Coronary artery (tissue), 2 donors: ENCODE measurements at places on chromosomes 2 and 18.
A peak's percentile ranks its signal among the peaks of the same experiment; 100 is the strongest.

DNA sequence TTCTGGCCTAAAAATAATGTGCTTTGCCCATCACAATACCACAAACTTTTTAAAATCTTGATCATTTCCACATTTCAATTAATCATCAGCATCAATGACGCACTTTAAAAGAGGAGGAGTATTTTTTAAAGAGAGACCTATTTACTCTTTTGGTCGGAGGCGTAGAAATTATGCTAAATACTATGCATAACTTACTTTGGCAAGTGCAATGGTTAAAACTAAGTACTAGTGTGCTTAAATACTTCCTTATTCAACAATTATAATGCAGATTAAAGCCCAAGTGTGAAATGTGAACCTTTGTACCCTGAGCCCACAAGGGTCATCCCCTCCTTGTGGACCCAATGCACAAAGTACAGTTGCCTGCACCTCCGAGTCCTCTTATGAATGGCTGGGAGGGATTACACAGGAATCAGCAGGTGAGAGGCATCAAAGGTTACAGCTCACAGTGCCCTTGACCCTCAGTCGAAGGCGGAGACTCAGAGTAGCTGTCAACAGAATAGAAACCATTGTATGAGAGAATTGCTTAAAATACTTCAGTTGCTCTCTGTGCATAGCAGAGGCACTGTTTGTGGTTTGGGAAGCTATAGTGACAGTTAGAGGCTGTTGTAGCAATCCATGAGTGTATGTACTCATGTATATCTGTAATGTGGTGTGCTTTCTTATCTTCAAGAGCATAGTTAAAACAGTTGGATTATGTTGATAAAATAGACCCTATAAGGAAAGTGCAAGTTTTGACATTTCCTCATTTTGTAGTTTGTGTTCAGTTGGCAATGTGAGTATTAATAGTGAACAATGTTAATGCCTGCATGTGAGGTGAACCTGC lies 151.7 kb upstream of the ITGA4 start:
- no peak for DNase-seq

GRCh38 chr18:58534535-58535301 lies 94.2 kb downstream of the ALPK2 start:
- DNase-seq, result no peak

- no peak for DNase-seq
Measured at GRCh38 chr2:16650287-16651249, 15.1 kb downstream of the CYRIA start.

GRCh38 chr18:23378302-23378686 lies 74.8 kb upstream of the RIOK3 start:
- DNase-seq, result no peak

GRCh38 chr2:176424746-176425145 lies 155.5 kb downstream of the MTX2 start:
- DNase-seq, result no peak

GRCh38 chr18:13375302-13376255 lies 157.0 kb downstream of the LDLRAD4 start:
- DNase-seq, result peak; percentile 90

DNA sequence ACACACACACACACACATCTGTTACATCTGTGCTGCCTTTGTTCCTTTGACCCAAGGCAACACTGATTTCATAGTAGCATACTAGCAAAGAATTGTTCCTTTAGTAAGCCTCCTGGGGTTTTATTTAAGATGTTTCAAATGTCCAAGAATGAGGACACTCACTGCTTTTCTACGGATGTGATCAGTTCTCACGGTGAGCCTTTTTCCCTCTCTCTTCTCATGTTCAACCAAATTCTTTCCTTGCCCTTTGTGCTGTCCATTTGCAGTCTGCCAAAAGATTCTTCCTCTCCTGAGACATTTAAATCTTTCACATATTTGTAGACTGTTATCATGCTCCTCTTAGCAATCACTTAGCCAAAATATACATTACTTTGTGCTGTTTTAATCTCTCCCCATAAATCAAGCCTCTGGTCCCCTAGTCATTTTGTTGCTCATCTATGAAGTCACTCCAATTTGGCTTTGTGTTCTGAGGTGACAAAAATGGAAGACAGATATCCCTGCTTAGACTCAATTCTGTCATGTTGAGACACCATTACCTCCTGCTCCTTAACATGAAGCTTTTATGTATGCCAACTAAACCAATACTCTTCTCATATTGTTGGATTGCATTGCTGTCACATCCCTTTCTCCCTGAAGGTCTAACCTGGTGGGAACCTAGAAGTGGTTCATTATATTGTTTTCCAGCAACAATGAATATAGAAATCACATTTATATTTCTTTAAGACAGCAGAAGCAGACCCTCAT lies 1605.3 kb upstream of the ACVR2A start:
- no peak for DNase-seq

- peak; percentile 78 for DNase-seq
Measured at GRCh38 chr2:15577071-15577735, 14.5 kb upstream of the DDX1 start.

DNA sequence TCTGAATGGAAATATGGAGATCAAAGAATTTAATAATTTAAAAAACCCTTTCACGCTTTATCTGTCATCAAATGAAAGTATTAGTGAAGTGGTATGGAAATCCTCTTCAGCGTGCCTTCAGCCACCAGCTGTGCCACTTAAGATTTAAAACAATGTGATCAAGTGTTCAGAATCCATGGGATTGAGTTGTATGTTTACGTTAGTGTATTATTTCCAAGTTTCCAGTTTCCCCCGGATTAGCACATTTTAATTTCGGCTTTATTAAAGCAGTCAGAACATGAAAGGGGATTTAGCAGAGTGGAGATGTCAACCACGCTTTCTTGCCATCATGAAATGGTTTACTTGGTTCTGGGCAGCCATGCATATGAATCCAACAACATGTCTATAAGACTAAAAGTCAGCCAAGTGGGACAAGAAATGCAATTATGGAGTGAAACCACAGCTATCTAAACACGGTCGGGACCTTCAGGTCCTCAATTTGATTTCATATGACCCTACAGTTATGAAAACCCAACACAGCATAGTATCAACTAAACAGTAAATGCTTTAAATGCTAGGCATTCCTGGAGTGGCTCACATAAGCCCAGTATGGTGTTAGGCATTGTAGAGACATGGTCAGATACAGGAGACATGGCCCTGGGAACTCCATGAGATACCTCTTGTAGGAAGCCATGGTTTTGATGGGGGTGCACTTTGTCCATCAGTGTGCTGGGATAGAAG lies 224.9 kb upstream of the EPAS1 start:
- DNase-seq, result no peak

GRCh38 chr2:178258916-178259315 lies 64.6 kb downstream of the OSBPL6 start:
- DNase-seq, result no peak

GRCh38 chr2:224180810-224181209 lies 141.7 kb upstream of the SERPINE2 start:
- DNase-seq, result no peak

GRCh38 chr2:96887493-96888012 lies 17.7 kb upstream of the SEMA4C start:
- no peak for DNase-seq

- DNase-seq, result no peak
Measured at GRCh38 chr2:97849881-97850528, 136.6 kb downstream of the ZAP70 start.

- DNase-seq, result no peak
Measured at GRCh38 chr2:159546039-159546438, 70.3 kb downstream of the BAZ2B start.

DNA sequence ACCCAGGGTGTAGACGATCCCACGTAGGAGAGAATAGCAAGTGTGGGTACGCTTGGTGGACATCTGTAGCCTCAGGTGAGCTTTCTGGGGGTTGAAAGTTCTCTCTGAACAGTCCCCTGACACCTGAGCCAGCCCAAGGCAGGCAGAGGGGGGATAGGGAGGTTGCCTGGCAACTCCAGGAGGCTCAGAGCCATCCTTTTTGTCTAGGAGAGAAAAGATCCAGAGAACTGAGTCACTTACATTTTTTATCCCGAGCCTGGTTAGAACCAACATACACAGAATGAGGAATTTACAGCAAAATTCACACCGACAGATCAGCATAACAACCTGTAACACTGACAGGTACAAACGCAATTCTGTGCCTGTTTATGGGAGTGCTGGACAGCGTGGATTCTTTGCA lies 113.2 kb downstream of the SH3BP4 start:
- no peak for DNase-seq

- no peak for DNase-seq
Measured at GRCh38 chr2:11379558-11379957, 35.1 kb upstream of the ROCK2 start.

- DNase-seq, result no peak
Measured at GRCh38 chr18:79658366-79658765, 21.2 kb upstream of the CTDP1 start.

DNA sequence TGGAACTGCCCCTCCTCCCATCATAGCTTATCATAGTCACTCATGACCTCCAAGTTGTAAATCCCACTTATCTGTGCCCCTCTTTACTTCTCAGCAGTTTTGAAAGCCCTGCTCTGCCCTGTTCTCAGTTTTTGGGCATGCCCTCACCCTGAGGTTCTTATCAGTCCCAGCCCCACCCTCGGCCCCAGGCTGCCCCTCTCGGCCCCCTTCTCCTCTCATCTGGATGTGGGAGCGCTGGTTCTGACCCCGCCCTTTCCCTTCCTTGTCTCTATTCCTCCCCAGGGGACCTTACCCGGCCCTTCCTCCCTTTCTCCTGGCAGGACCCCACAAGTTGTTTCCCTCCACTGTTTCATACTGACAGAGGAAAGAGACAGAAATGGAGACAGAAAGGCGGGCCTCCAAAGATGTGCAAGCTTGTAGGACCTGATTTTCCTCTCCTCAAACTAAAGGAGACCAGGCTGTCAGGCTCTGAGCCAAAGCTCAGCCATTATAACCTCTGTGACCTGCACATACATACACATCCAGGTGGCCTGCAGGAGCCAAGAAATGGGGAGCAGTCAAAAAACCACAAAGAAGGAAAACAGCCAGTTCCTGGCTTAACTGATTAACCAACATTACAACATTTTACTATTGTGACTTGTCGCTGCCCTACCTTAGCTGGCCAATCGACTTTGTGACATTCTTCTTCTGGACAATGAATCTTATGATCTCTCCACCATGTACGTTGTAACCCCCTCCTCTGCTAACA lies 171.0 kb upstream of the HS6ST1 start:
- peak; percentile 43 for DNase-seq

GRCh38 chr2:174635776-174636404 lies 38.3 kb upstream of the WIPF1 start:
- no peak for DNase-seq

DNA sequence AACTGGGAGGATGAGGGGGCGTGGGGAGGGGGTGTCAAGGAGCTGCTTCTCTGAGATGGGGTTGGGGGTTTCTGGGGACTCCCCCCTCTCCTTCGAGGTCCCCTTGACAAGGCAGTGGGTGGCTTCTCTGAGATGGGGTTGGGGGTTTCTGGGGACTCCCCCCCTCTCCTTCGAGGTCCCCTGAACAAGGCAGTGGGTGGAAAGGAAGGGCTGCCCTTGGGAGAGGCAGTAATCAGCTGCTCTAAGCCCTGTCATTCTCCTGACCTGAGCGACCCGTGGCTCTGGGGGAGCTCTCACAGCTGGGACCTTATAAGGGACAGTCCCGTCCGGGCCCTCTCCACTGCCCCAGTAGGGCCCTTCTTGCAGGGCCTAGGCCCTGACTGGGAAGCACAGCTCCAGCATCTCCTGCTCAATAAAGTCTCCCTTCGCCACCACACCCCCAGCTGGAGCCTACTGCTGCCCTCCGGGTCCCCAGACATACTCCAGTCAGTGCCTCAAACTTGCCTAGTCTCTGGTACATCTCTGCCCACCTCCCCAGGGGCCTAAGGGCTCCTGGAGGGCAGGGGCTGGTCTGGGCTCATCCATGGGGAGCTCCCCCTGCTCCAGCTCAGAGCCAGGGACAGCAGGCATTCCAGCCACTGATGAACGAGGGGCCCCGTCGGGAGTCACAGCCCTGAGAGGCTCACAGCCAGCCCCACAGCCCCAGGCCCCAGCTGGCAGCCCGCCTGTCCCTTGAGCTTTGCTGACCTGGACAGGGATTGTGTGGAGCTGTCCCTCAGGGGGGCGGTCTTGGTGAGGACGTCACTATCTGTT lies 2.8 kb downstream of the GAREM2 start:
- peak; percentile 69 for DNase-seq

- DNase-seq, result no peak
Measured at GRCh38 chr2:215573496-215573895, 137.6 kb upstream of the FN1 start.

DNA sequence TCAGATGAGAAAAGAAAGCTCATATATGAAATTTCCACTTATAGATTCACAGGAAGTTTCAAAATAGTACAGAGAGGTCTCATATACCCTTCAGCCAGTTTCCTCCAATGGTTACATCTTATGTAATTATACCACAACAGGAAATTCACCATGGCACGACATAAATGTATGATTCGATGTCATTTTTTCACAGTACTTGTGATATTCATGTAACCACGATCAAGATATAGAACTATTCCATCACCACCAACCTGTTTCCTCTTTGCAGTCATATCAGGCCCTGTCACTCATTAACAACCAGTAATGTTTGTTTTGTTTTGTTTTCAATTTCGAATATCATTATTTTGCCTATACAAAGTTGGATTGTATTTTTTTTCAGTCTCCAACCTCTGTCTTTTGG lies 314.3 kb upstream of the POU3F3 start:
- DNase-seq, result no peak

DNA sequence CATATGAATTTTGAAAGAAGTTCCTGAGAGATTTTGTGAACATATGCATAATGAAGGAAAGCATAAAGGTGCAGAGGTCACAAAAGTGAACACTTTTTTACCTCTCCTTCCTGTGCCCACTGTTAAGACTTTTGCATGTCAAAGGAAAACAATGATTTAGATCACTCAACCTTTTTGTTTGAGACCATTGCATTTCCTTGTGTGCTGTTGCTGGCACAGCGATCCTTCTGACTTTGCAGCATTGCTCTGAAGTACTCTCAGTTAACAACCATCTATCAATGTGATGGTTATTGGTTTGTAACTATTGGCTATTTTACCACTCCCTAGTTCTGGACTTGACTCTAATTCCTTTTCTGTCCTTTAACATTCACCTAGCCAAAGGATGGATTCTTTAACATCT lies 61.7 kb upstream of the TFPI start:
- no peak for DNase-seq

GRCh38 chr2:48941456-48941855 lies 185.9 kb upstream of the LHCGR start:
- DNase-seq, result no peak

DNA sequence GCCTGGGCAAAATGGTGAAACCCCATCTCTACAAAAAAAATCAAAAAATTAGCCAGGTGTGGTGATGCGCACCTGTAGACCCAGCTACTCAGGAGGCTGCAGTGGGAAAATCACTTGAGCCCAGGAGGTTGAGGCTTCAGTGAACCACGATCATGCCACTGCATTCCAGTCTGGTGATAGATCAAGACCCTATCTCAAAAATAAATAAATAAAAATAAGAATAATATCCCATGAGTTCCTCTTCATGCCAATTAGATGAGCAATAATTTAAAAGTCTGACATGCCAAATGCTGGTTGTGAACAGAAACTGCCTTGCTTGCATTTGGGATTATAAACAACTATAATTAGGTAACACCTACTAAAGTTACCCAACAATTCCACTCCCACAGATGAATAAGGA lies 22.1 kb upstream of the ANKRD44 start:
- no peak for DNase-seq
